Omental fat pad (tissue), 4 donors: ENCODE measurements at places on chromosomes 1 and 21. TPM values are rescaled to one million over a fixed set of nuclear protein-coding genes. Genes with fewer than 3 reads are reported as not detected.

GRCh38 chr1:109485001-109485400 lies 1.3 kb downstream of the ATXN7L2 start:
- no peak for DNase-seq

Gene CELA3B
- not detected for total RNA-seq

DNA sequence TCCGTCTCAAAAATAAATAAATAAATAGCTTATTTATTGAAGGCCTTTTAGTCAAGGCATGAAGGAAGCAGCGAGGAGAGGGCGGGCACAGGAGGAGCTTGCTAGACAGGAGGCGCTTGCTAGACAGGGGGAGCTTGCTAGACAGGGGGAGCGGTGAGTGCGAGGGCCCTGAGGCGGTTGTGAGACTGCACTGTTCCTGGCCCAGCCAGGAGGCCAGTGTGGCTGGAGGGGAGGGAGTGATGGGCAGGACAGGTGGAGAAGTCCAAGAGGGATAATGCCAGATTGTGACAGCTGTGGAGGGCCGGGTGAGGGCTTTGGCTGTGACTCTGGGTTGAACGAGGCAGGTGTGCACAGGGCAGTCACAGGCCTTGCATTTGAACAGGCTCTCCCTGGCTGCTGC lies 18.2 kb downstream of the KIF17 start:
- no peak for DNase-seq

GRCh38 chr1:227317523-227318015 lies 723 bp downstream of the CDC42BPA start:
- DNase-seq = no peak

Gene WDR64
- total RNA-seq = not detected

DNA sequence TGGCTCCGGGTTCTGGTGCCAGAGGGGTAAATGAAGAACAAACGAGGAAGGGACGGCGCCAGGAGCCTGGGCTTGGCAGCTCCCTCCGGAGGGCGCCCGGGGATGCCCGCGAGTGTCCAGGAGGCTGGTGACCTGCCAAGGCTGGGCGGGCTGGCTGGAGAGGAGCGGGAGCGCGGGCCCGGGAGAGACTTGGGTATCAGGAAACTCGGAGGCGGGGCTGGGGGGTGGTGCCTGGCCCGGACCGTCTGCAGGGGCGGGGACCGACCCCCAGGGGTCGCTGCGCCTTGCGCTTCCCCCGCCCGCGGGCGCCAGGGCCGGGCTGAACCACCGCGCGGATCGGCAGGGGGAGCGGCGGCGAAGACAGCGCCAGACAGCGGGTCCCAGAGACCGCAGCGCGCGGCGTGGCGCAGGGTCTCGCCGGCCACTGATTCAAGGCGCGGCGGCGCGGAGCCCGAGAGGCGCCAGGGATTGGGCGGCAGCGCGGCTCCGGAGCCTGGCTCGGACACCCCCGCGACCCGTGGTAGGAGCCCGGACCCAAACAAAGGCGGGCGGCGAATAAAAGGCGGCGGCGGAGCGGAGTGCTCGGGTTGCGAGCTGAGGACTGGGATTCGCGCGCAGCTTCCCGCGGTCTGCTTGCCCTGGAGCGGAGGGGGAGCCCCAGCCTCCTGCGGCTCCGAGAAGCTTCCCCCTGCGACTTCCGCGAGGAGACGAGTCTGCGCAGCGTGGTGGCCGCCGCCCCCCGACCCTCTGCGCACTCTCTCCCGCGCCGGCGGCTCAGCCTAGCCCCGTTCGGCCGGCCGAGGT lies at the start of gene DISP3:
Gene DISP3 (plus strand): TSS at position 585 of the 804 bp plus-strand sequence. CDS start 21,838 bp downstream, outside the sequence.
- DNase-seq = no peak

GRCh38 chr1:168057921-168058320 lies 78.8 kb downstream of the GPR161 start:
- no peak for DNase-seq

- no peak for DNase-seq
Observed at GRCh38 chr1:77322061-77322900, 40.5 kb downstream of the AK5 start.

- DNase-seq = no peak
Observed at GRCh38 chr1:14255233-14255632, 343.3 kb upstream of the KAZN start.

Gene RUNX1
- total RNA-seq = 33.5 TPM

DNA sequence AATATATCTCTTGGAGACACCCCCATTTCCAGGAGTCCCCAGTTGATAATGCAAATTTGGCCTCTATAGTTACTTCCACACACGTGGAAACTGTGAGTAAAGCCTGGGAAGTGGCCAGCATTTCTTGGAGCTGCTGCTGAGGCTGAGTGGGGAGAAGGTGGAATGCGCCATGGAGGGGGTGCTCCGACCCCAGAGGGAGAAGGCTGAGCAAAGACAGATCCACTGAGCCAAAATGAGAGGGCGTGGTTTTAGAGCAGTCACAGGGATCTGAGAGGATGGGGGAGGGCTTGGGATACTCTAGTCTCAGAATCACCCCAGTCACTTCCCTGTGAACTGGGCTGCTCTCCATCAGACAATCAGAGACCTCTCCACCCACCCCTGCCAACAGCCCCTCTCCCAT lies 38.7 kb downstream of the TRIM62 start:
- DNase-seq = no peak

Gene DISP3
- total RNA-seq = not detected

DNA sequence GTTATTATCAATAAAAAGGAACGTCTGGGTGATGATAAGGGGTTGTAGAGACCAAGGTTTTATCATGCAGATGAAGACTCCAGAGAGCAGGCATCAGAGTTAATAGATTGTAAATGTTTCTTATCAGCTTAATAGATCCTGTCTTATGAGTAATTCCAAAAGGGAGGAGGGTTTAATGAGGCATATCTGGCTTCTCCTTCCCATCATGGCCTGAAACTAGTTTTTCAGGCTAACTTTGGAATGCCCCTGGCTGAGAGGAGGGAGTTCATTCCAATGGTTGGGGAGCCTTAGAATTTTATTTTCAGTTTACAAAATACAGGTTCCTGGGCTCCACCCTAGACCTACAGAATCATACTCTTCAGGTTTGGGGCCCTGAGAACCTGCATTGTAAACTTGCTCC lies 13.5 kb downstream of the PLA2G2D start:
- no peak for DNase-seq

GRCh38 chr1:2801535-2802291 lies at the start of gene TTC34:
TTC34 (minus strand) TSS chr1:2801693; CDS start chr1:2800827, 866 bp downstream.
- no peak for DNase-seq

DNA sequence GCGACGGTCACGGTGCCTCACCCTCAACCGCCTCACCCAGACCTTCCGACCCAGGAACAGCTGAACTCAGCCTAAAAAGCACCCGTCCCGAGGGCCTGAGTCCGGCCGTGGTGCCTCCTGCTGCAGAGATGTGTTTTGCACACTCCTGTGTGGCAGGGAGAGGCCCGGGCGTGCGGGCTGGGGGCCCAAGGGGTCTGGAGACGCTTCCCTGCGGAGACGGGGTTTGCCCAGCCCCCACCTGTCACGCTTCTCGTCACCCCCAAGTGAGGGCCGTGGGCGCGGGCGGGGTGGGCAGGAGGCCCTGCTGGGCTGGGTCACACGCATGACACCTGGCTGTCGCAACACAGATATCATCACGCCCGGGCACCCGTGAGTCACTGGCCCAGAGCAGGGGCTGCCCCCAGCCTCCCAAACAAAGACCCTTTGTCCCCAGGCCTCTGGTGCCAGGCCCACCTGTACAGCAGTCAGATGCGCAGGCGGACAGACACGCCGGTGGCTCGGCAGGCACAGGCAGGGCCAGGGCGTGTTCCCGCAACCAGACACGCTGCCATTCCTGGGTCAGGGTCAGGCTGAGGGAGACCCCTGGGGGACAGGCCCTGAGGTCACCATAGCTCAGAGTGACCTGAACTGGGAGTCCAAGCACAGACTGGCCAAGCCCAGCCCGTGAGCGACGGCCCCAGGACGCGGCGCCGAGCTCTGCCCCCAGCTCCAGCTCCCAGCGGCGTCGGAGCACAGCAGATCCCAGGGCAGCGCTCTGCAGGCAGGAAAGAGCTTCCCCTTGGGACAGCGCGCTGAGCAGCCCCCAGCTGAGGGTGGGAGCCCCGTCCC lies 6.1 kb downstream of the B3GALT6 start:
- DNase-seq = no peak

Gene OR6K3
- not detected for total RNA-seq

Gene EPHA2
- 15.3 TPM for total RNA-seq

- no peak for DNase-seq
Observed at GRCh38 chr1:180966312-180966711, 53.6 kb downstream of the KIAA1614 start.

DNA sequence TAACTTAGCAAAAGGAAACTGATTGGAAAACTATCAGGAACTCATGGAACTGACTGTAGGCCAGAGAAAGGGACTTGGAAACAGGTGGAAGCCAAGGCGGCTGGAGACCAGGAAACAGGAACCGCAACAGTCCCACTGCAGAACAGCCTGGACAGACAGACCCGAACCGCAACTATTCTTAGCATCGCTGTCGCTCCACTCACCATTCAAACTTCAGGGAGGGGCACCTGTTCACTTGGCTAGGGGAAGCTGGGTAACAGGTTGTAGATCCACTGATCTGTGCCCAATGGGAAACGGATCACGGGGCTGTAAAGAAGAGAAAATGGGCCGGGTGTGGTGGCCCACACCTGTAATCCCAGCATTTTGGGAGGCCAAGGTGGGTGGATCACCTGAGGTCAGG lies 61.9 kb downstream of the CLSTN1 start:
- no peak for DNase-seq

GRCh38 chr21:33414068-33414467 lies 10.9 kb downstream of the IFNGR2 start:
- no peak for DNase-seq

DNA sequence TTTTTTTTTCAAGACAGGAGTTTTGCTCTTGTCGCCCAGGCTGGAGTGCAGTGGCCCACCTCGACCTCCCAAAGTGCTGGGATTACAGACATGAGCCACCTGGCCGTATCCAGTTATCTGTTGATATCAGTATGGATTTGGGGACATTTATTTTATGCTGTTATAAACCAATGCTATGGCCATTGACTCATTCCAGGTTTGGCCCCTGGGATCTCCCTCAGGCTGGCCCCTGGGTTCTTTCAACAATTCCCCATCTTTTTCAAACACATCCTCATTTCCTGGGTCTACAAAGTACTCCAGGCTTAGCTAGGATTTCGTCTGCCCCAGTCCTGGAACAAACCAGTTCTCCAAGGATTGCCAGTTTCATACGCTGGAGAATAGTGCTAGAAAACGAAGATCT lies 44.1 kb downstream of the WDR4 start:
- no peak for DNase-seq

- DNase-seq = no peak
Observed at GRCh38 chr21:40270047-40270446, 402.8 kb downstream of the PCP4 start.

DNA sequence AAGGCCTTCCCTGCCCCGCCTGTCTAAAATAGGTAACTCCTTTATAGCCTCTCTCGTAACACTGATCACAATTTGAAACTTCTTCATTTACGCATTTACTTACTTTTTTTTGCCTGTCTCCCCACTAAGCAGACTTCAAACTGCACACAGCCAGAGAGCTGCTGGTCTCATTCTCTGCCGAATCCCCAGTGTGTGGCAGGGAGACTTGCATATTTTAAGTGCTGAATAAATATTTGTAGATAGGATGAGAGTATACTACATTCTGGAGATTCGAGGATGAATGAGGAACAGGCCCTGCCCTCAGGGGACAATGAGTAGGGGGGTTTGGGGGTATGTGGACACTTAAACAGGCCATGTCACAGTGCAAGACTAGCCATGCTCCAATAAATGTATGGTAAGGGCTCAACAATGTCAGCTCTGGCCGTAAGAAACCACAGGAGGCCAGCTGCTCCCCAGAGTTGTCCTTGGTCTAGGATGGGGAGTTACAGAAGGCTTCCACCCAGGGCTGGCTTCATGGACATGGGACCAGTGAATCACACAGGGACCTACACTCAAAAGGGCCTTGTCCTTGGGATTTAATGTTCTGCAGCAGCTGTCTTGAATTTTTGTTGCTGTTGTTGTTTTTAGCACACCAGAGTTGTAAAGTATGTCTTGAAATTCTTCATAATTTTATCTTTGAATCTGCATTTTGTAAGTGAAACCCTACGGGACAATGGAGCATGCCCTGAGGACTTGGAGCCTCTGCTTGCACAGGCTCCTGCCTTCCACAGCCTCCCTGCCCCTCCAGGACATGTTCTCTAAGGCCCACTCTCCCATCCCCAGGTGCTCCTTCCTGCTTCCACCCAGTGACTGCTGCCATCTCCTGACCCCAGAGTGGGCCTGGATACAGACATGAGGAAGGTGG lies 8.5 kb downstream of the DIO1 start:
- DNase-seq = no peak
